NCI-H446 treated with DMSO at 0.1 percent for 48 hours (cell line): ENCODE measurements at places on chromosomes 7 and 10.

GRCh38 chr10:42867571-42867970 is 85.0 kb downstream of the BMS1 start:
- no peak for DNase-seq

- DNase-seq, result no peak
Measured at GRCh38 chr10:132856869-132857524, 71.0 kb upstream of the NKX6-2 start.

DNA sequence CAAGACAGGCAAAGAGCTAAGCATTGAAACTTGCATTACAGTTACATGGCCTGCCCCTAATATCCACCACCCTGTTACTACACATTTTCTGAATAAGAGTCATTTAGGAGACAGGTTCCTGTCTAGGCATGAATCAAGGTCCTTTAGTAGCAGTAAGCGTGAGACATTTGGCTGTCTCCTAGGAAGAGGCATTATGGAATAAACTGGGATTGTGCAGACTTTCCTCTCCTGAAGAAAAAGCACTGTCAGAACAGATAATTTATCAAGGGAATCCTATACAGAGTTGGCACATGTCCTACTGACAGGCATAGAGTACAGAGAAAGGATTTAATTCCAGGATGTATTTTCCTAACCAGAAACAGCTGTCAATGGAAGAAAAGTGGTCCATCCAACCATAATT is 111.9 kb downstream of the INHBA start:
- DNase-seq, result no peak

DNA sequence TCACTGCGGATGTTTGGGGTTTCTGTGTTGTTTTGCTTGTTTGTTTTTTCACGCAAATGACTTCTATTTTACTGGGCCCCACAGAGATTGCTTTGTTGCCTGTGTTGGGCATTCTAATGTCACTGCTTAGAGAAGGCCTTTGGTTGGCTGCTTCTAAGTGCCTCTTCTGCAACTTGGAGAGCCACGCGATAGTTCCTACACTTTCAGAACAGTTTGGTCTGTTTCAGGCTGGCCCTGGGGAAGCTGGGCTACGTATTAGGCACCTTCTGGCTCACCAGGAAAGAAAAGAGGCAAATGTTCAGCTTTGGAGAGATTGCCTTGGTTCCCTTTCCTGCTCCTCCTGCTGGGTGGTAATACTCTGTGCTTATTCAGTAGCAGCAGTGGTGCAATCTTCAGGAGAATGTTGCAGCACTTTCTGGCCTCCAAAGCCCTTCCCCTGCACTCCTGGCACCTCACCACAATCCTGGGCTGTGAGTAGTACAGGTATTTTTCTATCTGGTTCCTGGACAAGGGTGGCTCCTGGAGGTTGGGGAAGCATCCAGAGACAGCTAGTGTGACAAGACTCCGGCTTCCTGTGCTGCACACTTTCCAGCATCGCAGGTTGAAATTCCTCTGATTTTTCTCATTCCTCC is 1.2 kb downstream of the ANTXRL start:
- DNase-seq, result no peak
